ENCODE measurements at places on chromosomes 2 and 18.

DNA sequence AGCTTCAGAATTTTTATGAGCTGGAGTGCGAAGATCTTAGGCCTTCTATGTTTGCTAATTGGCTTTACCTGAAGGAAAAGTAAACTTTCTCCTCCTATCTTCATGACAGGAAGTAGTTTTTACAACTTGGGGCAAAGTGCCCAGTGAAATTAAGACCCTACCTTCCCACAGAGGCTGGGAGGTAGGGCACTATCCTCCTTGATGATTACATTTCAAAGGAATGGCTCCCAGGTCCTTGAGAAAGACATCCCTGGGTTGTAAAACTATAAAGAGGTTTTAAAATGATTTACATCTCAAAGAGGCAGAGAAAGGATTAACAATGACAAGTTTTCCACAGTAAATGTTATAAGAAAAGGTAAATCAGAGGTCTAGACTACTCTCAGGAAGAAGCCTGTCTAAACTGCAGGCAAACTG lies 155.8 kb downstream of the CDH7 start:
- DNase-seq: no peak

GRCh38 chr2:145985517-145985916 lies 1465.6 kb upstream of the ZEB2 start:
- DNase-seq: no peak

DNA sequence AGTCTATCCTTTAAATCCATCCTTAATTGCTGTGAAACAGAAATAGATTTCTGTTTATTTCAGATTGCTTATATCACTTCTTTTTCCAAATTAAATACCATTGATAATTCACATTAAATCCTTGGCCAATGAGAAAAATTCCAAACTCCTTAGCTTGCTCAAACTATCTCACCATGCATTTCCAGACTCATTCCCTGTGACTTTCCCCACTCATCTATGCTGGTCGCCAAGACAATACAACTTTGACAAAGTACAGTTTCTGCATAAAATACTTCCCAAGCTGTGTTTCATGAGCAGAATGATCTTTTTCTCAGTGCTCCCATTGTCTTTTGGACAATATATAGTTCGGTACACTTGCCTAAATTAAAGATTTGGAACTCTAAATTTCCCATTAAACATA lies 575.6 kb downstream of the CPS1 start:
- DNase-seq: no peak

- DNase-seq: no peak
These were observed 58.6 kb upstream of the SLC25A52 start for GRCh38 chr18:31819106-31819924.

DNA sequence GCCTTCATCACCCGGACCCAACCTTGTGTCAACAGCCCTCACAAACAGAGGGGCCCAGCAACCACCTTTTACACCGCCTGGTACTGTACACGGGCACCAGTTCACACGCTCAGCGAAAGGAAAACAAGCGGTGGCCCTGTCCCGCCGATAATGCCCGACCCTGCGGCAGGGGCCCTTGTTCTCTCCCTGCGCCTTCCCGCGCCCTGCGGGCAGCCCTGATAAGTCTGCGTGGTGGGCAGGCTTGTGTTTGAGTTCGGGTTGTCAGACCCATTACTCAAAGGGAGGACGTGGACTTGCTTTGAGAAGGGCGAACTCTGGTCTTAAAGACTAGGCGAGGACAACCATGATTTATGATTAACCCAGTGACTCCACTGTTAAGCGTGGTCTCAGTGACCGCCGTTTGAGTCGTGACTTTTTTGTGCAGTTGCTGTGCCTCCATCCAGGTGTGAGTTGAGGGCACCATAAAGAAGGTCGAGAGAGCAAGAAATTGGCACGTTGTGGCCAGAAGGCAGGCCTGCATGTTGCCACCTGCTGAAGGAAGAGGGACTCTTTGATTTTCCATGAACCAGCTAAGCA lies 167.4 kb upstream of the GATA6 start:
- DNase-seq: no peak

GRCh38 chr2:17979707-17980106 lies 101.2 kb downstream of the KCNS3 start:
- DNase-seq: no peak

DNA sequence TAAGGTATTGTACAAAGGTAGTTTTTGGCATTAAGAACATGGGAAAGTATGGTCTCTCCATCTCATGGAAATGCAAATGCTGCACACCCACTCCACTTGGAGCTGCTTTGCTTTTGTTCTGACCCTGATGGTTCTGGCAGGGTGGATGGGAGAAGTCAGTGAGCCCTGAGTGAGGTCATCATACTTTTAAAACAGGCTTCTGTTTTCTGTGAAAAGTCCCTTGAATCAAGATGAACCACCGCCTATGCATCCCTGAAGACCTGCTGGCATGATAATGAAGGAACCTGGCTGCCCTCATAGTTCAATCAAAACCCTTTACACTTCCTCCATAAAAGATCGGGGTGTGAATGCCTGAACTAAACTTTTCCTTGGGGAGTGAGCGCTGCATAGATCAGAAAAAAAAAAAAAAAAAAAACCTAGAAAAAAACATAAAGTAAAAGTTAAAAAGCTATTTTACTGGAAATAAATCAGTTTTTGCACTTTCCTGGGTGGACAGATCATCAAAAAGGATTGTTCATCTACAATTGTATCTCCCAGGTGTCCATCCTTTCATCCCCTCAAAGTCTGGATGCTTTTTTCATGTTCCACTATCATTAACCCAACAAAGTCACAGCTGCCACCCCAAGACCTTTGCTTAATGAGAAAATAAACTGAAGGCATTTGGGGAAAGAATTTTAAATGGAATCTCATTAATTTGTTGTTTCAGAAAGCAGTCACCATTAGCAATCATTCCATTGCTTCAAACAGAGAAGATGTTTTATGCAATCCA lies 728.1 kb upstream of the DDX18 start:
- DNase-seq: no peak

DNA sequence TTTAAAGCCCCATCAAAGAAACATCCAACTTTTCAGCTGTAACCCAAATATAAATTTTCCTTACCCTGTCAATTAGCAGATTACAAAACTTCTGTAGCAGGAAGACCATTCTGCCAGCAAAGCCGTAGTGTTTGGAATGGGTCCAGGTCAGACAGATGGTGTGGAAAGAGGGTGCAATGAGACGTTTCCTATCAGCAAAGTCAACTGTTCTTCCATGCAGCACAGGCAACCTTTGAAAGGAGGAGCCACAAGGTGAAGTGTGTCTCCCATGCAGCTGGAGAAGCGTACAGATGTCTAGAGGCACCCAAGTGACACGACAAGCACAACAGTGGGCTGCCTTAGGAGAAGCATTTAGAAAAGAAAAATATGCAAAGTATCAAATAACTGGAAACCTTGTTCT lies 83.7 kb downstream of the SP3 start:
- no peak for DNase-seq

DNA sequence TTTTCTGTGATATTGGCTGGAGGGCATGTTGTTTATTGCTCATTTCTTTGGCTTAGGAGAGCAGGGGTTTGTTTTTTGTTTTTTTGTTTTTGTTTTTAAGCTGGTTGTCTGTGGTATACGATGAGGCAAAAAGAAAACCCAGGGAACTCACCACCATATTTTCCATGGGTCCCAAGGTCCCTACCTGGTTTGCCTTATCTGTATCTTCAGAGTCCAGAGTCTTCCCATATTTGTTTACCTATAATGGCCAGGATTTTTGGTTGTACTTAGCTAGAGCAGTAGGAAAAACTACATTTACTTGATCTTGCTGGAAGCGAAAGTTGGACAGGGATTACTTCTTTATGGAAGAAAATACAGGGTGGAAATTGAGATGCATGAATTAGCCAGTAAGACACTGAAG lies 9.5 kb downstream of the LCLAT1 start:
- no peak for DNase-seq

GRCh38 chr2:226888378-226888965 lies 52.6 kb downstream of the RHBDD1 start:
- no peak for DNase-seq

- DNase-seq: no peak
These were observed 502.0 kb downstream of the SLC4A3 start for GRCh38 chr2:220129391-220129790.

GRCh38 chr2:182845794-182846417 lies 20.5 kb downstream of the FRZB start:
- no peak for DNase-seq

DNA sequence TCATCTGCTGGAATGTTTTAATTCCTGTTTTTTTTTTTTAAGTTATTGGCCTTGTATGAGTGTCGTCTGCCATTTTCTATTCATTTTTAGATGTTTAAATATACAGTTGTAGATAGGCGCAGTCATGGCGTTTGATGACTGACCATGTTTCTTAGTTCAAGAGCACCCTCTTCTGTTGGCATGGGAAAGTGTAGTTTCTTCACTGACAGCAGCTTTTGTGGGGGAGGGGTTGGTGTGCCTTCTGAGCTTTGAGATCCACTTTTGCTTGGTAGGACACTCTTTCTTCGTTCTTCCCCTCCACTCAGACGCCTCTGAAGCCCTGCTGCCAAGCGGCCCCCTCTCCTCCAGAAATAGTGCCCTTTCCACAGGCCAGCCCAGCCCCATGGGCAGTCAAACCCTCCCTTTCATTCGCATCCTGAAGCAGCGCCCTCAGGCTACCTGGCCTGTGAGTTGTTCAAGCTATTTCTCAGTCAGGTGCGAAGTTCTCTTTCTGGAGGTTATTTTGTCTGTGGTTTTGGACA lies 492.0 kb downstream of the TNS1 start:
- DNase-seq: no peak

DNA sequence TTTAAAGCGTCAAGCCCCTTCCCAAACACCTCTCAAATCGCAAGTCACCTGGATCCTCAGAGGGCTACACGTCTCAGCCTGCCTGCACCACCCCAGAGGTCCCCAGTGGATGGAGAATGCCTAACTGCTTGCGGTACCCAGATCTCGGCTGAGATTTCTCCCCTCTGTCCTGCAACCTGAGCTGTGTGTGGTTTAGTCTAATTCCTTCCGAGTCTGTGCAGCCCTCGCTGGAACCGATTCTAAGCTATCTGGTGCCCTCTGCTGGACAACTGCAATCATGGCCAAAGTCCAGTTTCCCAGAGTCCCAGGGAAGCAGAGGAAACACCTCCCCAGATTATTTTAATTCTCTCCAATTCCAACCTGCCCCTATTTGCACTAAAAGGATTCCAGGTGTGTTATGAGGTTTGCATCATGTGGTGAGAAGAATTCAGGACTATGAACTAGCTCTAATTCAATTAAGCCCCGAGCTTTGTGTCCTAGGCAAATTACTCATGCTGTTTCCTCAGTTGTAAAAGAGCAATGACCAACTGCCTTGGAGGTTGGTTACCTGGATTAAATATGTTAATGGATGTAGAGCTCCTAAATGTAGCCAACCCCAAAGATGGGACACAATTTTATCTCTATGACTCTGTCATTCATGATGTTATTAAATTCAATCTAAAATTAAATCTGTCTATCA lies 276.1 kb upstream of the NCKAP5 start:
- no peak for DNase-seq

DNA sequence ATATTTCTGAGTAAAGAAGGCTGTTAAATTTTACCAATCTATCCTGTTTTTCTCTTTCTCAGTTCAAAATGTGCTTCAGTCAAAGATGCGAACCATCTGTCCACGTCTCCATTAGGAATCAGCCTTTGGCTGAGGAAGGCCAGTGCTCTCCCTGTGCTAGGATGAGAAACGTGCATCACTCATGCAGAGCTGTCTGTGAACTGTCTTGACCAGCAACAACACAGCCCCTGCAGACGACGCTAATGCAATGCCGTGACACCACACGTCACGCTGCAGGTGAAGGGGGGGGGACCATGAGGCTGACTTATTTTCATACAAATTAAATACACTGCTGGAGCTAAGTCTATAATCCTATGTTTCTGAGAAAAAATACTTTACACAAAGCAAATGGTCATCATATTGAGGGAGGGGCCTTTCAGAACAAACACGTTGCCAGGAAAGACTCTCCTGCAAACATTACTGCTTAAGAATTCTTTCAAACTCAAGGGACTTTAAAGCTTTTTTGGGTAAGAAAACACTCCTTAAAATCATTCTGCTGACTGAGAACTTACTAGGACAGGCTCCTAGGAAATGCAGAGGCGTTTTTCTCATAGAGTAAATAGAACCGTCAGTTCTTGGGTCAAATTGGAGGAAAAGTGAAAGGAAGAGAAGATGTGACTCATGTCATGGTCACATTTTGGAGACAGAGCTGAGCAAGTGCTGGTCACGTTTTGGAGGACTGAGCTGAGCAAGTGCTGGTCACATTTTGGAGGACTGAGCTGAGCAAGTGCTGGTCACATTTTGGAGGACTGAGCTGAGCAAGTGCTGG lies 97.0 kb downstream of the MBP start:
- DNase-seq: no peak

DNA sequence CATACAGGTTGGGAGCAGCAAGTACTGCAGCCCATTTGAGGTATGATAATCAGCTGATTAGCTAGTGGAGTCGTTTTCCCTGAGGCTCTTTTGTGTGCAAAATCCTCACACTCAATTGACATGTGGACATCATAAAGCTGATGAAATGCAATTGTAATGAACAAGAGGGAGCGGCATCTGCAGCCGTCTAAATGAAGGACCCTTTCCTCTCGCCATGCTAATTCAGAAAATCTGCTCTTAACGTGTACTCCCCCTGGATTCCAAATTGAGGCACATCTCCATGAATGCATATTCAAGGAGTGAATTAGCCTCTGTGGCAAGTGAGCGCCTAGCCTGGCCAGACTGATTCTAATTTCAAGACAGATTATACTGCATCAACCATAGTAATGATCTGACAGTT lies 260.9 kb upstream of the ATP5MC3 start:
- no peak for DNase-seq

DNA sequence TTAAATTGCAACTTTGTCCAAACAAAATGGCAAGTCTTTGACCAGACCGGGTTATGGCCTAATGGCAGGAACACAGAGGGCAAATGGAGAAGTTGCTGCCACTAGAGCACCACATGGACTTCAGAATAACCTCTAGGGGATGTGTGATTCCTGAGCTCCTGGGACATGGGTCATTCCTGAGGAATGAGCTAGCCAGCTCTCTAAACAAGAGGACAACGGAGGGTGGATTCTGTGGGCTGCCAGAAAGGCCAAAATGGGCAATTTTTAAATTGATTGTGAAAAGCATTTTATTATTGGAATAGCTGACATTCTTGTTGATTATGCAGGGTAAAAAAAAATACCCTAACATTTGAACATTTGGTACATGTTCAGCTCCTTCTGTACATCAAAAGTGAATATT lies 109.8 kb upstream of the FZD5 start:
- DNase-seq: no peak
